ENCODE measurements at places on chromosomes 3 and 15. TPM values are rescaled to one million over a fixed set of nuclear protein-coding genes. Genes with fewer than 3 reads are reported as not detected.
A peak's percentile ranks its signal among the peaks of the same experiment; 100 is the strongest.

DNA sequence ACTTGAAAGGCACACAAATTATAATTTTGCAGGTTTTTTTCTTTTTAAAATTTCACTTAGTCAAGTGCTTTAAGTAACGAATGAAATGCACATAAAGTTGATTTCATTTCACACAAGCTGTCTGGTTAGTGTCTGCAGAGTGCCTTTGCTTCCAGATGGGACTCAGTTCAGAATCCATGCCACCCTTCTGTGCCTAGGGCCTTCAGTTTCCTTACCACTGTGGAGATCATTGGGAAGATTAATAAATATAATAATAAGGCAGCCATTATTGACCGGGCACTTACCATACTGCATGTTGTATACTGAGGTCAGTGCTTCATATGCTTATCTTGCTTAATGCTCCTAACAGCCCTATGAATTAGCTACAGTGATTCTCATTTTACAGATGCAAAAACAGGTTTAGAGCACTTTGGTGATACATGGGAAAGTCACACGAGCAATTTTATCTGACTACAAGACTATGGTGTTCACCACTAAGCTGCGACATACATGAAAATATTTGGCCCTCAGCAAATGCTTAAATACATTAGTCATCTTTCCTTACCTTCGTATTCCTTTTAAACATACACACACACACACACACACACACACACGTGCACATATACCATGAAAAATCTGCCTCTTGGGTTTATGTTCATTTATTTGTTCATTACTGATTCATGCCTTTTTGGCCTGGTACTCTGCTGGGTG lies 3.1 kb downstream of the NMNAT3 start:
- no peak for DNase-seq

DNA sequence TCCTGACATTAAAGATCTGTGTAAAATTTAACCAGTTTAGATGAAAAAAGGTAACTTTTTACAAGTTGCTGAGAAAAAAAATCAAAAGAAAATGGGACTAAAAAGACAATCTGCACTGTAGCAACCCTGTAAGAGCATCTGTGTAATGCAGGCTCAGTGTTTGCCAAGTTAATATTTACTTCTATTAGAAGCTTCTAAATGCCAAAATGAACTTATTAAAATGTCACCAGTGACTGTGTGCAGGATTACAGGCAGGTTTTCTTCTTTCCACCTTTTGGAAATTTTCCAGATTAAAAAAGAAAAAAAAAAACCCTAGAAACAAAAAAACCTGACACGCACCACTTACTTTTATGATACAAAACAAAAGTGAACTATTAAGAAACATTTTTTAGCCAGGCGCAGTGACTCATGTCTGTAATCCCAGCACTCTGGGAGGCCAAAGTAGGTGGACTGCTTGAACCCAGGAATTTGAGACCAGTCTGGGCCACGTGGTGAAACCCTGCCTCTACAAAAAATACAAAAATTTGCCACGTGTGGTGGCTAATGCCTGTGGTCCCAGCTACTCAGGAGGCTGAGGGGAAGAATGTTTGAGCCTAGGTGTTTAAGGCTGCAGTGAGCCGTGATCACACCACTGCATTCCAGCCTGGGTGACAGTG lies 87.2 kb downstream of the TJP1 start:
- no peak for DNase-seq

GRCh38 chr3:148077318-148077923 lies 620.3 kb upstream of the AGTR1 start:
- DNase-seq: no peak

DNA sequence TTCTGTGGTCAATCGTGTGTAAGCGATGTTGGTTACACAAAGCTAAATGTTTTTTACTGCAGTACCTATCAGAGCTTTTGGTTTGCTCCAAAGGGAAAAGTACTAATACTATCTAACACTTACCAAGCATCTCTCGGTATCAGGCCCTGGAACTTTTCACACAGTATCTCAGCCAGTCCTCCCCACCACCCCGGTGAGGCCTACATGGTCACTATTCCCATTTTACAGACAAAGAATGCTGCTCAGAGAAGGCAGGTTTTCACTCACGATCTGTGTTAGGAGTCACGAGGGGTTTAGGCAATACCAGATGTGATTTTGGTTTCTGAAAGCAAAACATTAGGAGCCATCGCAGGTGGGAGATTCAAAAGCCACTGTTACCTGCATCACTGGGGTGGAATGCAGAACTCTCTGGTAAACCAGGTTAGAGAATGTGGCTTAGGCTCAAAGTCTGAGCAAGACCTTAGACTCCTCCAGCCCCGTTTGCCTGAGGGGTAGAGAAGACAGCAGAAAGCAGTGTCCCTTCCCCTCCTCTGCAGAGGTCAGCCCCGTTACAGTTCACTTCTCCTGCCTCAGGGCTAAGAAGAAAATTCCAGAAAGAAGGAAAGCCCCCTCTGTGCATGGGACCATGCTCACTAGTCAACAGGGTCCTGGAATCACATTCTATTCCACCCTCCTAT lies 57.2 kb downstream of the XXYLT1 start:
- no peak for DNase-seq

DNA sequence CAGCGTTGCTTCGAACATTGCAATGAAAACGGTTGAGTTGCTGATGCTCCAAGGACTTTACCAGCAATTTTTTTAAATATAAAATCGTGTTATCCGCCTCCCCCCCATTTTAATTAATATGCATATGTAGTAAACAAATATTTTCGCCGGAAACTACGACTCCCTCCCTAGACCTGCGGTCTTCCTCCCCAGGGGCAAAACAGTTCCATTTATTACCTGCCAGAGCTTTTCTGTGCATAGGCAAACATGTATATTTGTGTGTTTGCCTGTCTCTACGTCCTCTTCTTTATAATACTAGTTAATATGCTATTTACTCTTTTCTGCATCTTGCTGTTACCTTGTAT lies 593 bp upstream of the RSL24D1 start:
- no peak for DNase-seq

GRCh38 chr3:186284661-186285060 lies 77.4 kb downstream of the DGKG start:
- DNase-seq: no peak

DNA sequence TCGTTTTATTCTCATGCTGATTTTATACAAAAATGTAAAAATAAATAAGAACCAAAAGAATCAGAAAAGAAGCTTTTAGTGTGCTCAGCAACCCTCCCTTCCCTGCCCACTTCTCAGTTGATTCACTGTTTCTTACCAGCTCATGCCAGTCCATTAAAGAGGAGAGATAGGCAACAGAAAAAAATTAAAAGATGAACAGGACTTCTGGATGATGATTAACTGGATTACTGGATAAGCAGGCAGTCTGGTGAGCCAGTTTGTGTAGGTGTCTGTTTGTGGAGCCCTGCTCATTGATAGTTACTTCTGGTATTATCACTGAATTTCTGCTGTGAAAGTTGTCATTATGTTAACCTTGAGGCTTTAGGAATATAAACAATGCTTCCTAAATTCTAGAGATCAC lies 15.1 kb upstream of the GPR171 start:
- DNase-seq: no peak

GRCh38 chr3:29416514-29416913 lies 135.6 kb downstream of the RBMS3 start:
- DNase-seq: no peak

DNA sequence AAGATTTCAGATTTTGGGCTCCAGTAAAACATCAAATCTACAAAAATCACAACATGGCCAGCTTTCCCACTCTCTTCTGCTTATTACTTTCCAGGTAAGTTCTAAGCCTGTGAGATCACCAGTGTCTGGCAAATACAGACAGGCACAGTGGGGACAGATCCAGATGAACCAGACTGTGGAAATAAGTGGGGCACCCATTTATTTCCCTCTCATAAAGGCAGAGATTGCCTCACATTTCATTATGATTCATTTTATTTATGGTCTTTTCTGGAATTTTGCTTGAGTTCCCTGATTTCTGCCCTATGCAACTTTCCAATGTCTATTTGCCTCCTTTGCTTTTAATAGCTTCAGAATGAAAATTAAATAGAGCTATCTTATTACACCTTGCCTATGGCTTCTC lies 66.8 kb downstream of the GREM1 start:
- no peak for DNase-seq

DNA sequence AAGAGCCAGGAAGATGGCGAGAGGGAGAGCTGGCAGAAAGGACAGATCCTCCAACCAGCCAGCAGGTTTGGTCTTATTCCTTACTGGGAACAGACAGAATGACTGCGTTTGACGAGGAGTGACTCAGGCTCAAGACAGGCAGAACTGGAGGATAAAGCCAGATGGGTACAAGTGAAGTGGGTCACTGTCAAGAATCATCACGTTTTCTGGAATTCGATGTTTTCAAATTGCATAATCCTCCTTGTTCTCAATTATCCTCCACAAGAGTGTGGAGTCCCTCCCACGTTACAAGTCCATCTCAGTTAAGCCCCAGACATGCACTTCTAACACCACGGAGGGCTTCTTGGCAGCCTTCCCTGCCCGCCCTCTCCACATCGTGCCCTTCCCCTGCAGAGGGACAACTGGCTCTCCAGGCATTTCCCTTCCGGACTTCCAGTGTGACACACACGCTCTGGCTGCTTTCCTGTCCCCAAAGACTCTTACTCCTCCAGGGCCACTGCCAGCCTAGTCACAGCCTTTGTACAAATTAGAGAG lies 183.1 kb downstream of the CHST2 start:
- no peak for DNase-seq

- no peak for DNase-seq
Observed at GRCh38 chr15:74318376-74319137, 48.9 kb downstream of the CYP11A1 start.

- no peak for DNase-seq
Observed at GRCh38 chr3:23602971-23603370, 202.8 kb upstream of the UBE2E1 start.

DNA sequence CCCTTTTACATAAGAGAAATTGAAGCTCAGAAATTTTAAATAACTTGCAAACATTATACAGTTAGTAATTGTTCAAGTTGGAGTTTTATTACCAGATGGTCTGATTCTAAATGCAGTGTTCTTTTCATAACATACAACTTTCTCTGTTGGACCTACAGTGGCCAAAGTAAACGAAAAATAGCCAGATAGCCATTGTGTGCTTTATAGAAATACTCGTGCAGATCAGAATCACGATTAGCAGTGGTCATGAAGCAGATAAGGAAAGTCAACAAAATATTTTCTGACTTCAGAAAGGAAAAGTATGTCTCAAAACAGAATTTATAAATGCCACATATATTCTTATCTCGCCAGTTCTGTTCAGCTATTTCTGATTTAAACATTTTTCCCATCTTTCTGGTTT lies 436.9 kb downstream of the CNTN6 start:
- no peak for DNase-seq

GRCh38 chr3:196284396-196284795 lies 3.1 kb downstream of the PCYT1A start:
- DNase-seq: no peak

GRCh38 chr3:129003578-129004112 lies 2.5 kb downstream of the EFCC1 start:
- DNase-seq: peak; percentile 40

GRCh38 chr3:175163686-175164085 lies 304.6 kb downstream of the NAALADL2 start:
- no peak for DNase-seq

GRCh38 chr15:52220251-52220650 lies 29.1 kb upstream of the GNB5 start:
- no peak for DNase-seq

GRCh38 chr3:40309925-40310695 lies 603 bp downstream of the EIF1B start:
- DNase-seq: peak; percentile 18

DNA sequence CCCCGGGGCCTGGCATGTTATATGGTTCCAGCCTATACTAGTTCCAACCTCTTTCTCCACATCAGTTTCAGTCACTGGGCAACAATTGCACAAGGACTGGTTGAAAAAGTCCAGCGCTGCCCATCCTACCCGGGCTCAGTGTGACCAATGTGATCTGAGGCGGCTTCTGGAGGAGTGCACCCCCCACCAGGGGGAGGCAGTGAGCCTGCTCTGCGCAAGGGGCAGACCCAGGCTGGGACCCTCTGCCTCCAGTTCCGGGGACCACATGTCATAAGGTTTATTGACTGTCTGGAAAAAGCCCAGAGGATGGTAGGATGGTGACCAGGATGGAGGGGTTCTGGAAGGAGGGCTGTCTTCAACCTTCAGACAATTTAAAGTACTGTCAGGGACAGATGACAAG lies 25.6 kb upstream of the NR2E3 start:
- DNase-seq: no peak

DNA sequence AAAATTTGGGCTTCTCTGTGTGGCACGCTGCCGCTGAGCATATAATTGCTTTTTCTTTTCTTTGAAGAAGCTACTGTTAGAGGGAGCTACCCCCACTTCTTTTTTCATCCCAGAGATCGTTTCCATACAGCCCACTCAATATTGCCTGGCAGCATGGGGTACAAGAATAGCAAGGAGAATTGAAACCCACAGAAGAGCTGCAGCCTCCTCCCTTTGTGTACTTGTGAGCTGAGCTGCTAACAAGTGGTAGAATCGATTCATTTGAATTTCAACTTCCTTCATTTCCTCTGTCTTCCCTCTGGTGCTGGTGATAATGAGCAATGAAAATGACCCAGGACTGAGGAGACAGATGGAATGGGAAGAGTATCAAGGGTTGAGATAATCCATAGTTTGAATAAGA lies 64.9 kb downstream of the LRRC3B start:
- DNase-seq: no peak

GRCh38 chr3:14120111-14120920 lies 4.4 kb downstream of the CHCHD4 start:
- no peak for DNase-seq

GRCh38 chr3:171865191-171865865 lies 22.2 kb downstream of the TMEM212 start:
- DNase-seq: no peak

DNA sequence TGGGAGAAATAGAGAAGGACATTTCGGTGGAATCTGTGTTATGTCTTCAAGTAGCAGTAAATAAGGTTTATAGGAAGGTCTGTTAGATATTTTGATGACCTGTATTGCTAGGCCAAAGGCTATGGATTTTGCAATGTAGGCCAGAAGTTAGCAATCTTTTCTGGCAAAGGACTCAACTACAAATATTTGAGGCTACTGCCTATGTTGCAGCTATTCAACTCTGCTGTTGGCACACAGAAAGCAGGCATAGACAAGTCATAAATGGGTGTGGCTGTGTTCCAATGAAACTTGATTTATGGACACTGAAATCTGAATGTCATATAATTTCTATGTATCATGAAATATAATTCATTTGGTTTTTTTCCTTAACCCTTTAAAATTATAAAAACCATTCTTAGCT lies 438.7 kb upstream of the C2CD4B start:
- no peak for DNase-seq

The SCAPER gene
- total RNA-seq: 59.4 TPM

The LIPC gene
- 0.89 TPM for total RNA-seq

The CHRM5 gene
- not detected for total RNA-seq

The ZPLD1 gene
- not detected for total RNA-seq

The SLC7A14 gene
- not detected for total RNA-seq

The UQCRC1 gene
- 93.0 TPM for total RNA-seq

The RTP3 gene
- not detected for total RNA-seq

The MORC1 gene
- not detected for total RNA-seq

The RSL24D1 gene
- 90.5 TPM for total RNA-seq

The STRIT1 gene
- total RNA-seq: not detected

The MAGEL2 gene
- total RNA-seq: not detected

The PRICKLE2 gene
- not detected for total RNA-seq
